ENCODE measurements at places on chromosomes 16 and 17. TPM values are rescaled to one million over a fixed set of nuclear protein-coding genes. Genes with fewer than 3 reads are reported as not detected.

Gene TBC1D26
- total RNA-seq: not detected

Gene HS3ST3A1
- not detected for total RNA-seq

Gene EFCAB13
- 1.8 TPM for total RNA-seq

Gene MYH8
- not detected for total RNA-seq

Gene DNAI2
- not detected for total RNA-seq

Gene SEZ6L2
- 11.0 TPM for total RNA-seq

Gene NACA2
- total RNA-seq: not detected

Gene DNAH17
- 1.1 TPM for total RNA-seq

Gene GP1BA
- total RNA-seq: not detected

Gene SLC9A5
- 1.7 TPM for total RNA-seq

Gene PLCG2
- total RNA-seq: 4.2 TPM

All from A549 treated with ZK216348 at 1 μM for 4 hours (cell line).